Left colon (tissue), 2 donors: ENCODE measurements at places on chromosomes 3 and 15.

DNA sequence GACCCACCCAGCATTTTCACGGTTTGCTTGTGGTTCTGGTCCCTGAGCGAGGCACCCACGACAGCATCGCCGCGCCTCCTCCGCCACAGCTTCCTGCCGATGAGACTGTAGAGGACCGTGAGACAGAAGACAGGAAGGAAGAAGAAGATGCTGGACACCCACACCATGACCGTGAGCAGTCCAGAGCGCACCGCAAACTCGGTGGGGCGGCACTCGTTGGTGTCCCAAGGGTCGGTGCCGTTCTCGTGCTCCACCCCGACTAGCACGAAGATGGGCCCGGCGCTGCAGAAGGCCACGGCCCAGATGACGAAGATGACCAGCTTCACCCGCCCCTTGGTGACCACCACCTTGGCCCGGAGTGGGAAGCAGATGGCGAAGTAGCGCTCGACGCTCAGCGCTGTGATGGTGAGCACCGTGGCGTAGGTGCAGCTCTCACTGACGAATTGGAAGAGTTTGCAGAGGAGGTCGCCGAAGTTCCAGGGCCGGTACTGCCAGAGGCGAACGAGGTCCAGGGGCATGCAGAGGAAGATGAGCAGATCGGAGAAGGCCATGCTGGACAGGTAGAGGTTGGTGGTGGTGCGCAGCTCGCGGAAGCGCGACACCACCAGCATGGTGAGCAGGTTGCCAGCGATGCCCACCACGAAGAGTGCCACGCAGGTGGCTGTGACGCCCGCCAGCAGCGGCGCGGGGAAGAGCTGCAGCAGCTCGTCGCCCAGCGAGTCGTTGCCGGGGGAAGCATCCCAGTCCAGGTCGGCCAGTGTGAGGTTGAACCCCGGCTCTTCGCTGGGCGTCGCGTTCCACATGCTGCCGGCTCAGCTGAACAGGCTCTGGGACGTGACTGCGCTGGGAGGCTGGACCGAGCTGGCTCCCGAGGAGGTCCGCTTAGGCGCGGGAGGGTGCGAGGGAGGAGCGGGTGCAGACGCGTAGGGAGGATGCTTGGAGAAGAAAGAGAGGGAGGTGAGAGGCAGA lies at the start of gene GHSR:
Gene GHSR (minus strand): TSS at position 846 of the 969 bp plus-strand sequence. CDS start 43 bp downstream, at position 803.
- DNase-seq: no peak

DNA sequence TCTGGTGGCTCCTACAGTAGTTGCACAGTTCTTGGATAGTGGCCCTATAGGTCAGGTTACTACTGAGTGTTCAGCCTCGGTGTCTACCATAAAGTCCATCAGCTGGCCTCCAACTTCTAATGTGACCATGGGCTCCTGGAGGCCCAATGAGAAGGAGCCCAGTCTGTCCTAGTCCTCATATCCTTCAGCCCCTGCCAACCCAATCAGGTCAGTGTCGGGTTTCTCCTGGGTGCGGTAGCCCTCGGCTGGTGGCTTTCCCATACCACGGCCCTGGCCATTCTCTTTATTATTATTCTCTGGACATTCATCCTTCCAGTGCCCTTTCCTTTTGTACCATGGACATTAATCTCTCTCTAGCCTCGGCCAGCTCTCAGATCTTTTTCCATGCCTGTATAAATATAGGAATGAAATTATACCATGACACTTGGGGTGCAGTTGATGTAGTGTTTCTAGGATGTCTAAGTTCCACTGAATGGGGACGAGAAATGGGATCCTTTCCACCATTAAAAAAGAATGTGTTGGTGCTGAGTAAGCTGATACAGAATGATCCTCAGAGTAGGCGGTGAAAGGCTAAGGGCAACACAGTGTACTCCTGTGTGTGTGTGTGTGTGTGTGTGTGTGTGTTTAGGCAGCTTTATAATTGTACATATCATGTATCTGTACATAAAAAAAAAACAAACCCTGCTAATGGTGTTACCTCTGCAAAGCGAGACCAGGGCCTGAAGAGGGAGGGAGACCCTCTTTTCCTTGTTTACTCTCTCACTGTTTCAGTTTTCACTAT lies 19.3 kb upstream of the NOX5 start:
- no peak for DNase-seq

DNA sequence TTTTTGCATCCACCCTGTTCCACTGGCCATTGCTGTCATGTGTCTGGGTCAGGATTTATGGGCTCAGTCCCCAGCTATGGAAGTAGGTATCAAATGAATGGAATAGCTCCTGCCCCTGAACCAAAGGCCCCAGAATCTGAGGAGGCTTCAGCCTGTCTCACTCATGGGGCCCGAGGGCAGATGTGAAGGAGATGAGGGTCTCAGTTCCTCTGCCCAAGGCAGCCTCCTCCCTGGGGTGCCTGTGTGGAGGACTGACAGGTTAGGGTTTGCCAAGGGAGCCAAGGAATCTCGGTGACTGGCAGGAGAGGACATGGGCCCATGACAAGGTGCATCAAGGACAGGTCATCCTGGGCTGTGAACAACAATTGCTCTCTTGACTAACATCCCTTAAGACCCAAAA lies 70.4 kb downstream of the CPN2 start:
- no peak for DNase-seq

GRCh38 chr3:111454551-111454950 lies 87.4 kb upstream of the CD96 start:
- DNase-seq: no peak

- no peak for DNase-seq
Measured at GRCh38 chr3:114052216-114052615, 4.1 kb downstream of the CCDC191 start.

DNA sequence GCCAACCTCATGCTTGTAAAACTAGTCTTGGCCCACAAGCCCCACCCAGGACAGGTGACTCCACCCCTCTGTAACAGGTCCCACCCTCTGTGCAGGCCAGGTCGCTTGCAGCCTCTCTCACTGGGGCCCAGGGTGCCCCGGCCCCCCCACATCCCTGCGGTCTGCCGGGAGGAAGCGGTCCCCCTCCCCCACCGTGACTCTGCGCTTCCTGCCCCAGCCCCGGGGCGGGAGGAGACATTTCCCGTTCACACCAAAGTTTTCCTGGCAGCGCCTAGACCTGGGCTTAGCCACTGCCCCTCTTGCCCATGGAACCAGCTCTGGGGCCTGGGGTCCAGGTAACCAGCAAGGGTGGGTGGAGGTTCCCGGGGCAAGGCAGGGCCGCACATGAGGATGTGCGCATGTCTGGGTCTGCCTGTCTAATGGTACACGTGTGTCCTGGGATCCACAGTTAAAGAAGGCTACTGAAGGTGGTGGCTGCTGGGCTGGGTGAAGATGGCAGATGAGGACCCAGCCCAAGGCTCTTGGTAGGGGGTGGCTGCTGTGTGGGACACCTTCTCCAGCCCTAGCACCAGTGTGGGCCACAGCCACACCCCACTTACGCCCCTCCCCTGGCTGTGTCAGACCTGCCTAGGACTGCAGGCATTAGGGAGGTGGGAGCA lies 8.4 kb downstream of the NBEAL2 start:
- peak; percentile 89 for DNase-seq

- DNase-seq: no peak
Measured at GRCh38 chr3:73070675-73071575, 9.5 kb downstream of the EBLN2 start.

- no peak for DNase-seq
Measured at GRCh38 chr3:30112411-30112810, 494.0 kb upstream of the TGFBR2 start.

DNA sequence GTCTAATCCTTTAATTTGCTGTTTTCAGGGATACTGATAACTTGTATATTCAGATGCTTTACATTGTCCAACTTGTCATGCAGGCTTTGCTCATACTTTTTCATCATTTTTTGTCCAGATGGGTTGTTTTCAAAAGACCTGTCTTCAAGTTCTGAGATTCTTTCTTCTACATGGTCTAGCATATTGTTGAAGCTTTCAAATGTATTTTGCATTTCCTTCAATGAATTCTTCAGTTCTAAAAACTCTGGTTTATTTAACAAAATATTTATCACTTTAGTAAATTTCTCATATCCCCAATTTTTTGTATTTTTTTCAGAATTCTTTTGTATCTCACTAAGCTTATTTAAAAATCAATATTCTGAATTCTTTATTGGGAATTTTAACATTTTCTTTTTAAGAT lies 388.3 kb upstream of the IL12A start:
- DNase-seq: no peak

DNA sequence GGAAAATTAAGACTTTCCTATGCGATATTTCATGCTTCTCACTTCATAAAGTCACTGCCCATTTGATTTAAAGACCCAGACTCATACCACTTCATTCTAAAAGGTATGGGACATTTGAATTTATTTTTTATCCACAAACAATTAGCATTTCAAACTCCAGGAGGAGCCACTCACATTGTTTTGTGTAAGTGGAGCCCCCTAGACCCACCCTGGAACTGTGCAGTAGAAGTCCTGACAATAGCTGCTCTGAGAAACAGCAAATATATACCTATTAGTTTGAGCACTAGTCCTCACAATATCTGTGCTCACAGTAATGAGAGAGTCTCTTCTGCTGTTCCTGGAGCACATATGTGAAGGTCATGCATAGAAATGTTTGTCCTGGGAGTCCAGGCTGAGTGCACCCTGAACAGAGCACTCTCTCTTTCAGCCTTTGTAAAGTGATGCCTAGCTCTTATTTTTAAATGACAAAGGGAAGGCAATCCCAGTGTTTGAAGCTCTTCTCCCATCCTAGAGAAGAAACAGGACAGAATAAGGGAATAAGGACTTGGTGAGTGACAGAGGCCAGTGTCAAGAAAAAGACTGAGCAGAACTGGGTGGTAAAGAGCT lies 127.5 kb upstream of the STRIT1 start:
- DNase-seq: no peak

DNA sequence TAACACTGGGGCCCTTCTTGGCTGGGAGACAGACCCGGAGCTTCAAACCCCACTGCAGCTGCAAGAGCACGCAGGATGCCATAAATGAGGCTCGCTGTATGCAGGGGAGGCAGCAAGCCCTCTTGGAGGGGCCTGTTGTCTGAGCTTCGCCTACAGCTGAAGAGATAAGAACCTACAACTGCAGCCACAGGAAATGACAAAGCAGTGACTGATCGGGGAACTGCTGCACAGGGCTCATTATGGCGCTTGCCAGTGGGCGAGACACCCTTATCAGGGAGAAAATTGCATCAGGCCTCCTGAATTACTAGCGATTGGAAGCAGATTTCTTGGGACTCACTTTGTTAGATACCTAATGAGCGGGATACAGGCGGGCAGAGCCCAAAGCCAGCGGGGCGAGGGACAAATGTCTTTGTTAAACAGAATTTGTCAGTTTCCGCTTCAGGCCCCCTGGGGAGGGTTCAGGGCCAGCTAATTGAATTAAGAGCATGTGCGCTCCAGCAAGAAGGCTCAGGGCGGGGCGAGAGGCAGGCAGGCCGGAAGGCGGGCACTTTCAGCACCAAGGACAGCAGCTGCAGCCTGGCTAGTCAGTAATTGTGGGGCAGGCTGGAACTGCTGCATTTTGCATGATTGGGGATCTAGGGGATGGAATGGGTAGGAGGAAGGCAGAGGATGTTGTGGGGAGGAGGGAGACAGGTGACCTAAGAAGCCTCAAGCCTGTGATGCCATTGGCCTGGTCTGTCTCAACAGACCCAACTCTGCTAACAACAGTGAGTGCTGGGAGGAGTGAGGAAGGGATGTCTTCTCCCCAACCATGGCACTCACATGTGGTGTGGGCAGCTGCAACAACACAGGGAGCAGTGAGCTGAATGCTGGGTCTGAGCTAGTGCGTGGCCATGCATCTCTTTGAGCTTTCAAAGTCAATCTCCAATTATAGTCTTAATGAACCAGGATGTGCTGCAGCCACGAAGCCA lies 55.3 kb downstream of the CCDC33 start:
- DNase-seq: peak; percentile 87

DNA sequence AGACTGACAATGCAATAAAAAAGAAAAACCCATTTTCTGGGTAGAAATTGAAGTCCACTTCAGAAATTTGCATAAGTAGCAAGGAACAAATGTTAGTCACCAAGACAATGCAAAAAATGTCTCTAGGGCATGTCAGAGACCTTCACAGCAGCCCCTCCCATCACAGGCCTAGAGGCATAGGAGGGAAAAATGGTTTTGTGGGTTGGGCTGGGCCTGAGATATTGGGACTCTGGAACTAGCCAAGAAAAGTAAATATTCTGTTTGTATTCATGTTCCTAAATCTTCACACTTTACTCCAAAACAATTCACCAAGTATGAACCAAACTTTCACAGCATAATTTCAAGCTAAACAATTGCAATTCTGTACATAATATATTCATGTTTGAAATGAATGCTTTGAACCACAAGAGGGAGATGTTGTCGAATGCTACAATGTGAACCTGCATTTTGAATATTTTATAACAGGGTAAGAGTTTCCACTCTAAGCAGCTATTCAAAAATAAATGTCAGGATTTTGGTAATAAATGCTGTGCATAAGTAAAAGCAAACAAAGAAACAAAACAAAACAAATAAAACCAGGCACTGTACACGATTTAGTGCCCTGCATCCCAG lies 429.2 kb downstream of the OTOL1 start:
- DNase-seq: no peak

DNA sequence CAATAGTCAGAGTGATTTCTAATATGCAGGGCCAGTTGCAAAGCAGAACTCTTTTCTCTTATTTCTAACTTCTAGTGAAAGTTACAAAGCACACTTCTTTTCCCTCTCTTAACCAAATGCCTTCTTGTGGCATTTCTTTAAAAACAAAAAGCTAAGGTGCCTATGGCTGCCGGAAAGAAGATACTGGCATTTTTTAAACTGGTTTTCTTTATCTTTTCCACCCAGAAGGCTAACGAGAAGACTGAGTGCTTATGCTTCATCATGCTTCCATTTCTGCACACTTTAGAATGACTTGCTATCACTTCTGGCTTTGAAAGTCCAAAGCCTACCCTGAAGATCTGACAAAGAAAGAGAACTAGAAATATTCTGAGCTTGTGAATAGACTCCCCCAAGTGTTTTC lies 141.3 kb downstream of the P2RY1 start:
- no peak for DNase-seq

DNA sequence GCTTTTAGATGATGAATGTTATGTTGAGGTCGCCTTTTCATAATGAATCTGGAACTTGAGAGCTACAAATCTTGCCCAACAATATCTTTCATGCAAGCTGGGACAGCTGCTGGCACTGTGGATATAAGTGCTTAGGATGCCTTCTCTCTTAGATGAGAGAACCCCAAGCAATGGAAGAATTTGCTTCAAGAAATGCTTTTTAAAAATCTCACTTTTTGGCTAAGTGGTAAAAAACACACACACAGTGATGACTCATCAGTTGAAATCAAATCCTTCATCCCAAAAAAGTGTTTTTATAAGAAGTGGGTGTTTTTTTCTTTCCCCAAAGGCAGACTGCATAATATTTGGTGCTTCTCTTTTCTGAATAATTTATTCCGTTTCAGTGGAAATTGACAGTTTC lies 38.4 kb upstream of the GALNT15 start:
- DNase-seq: no peak

DNA sequence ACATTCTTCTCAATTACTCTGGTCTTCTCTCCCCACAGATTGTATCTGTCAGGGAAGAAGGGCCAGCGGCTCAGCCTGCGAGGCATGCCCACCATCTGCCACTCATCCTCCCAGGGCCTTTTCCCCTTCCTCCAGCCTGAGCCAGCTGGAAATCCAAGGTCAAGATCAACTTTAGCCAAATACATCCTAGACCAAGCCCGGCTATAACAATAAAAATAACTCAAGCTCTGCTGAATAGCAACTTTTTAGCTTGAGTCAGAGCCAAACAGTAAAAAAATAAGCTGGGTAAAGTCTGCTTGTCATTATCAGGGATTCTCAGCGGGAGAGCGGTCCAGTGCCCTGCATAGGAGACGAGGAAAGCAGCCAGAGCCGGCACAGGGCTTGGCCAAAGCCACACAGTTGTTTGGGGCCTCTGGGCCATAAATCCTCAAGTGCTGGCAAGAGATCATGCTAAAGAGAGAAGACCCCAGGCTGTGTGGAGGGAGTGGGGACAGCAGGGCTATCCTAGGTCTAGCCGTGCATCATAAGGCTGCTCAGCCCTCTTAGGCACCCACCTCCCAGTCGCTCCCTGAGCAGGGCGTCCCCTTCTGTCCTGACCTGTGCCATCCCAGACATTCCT lies 76.2 kb upstream of the HERC1 start:
- DNase-seq: no peak
